ENCODE measurements at places on chromosomes 16 and 17.

DNA sequence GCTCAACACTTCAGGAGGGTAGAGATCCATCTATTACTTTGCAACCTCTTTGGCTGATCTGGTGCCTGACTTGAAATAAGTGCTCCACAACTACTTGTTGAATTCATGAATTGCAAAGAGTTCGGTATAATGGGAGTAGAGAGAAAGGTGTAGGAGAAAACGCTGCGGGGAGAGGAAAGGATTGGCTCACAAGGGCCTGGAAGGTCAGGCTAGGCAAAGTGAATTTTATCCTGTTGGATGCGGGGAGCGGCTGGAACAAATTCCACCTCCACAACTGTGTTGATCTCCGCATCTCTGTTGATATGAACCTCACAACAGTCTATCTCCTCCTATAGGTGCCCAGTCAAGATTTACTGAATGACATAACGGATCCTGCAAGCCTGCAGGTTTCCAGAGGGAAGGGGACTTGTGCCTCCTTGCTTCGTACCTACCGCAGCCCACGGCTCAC, 684 bp downstream of the SLX4 start:
- no peak for DNase-seq

DNA sequence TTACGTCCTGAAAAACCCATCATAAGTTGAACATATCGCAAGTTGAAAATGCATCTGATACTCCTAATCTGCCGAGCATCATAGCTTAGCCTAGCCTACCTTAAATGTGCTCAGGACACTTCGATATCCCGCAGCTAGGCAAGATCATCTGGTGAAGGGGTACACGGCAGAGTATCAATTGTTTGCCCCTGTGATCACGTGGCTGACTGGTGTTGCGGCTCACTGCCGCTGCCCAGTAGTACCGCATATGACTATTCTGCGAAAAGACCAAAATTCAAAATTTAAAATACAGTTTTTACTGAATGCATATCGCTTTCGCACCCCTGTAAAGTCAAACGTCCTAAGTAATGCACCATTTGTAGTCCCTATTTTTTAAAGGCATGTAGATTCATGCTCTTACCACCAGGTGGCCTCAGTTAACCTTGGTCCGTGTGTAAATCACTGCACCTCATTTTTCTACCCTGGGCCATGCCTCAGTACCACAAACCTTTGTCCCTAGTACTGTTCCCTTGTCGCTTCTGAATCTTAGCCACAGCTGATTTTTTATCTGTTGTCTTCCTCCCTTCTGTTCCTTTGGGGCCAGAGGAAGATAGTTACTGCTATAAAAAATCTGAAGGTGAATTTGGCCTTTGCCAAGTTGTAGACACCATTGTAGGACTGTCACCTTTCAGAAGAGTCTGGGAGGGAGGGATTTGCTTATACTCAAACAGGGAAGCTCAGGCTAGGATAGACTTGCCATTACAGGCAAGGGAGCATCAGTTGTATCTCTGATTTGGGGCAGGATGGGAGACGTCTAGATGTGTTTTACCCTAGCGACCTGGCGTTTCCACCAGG, 34.4 kb downstream of the WWP2 start:
- no peak for DNase-seq

DNA sequence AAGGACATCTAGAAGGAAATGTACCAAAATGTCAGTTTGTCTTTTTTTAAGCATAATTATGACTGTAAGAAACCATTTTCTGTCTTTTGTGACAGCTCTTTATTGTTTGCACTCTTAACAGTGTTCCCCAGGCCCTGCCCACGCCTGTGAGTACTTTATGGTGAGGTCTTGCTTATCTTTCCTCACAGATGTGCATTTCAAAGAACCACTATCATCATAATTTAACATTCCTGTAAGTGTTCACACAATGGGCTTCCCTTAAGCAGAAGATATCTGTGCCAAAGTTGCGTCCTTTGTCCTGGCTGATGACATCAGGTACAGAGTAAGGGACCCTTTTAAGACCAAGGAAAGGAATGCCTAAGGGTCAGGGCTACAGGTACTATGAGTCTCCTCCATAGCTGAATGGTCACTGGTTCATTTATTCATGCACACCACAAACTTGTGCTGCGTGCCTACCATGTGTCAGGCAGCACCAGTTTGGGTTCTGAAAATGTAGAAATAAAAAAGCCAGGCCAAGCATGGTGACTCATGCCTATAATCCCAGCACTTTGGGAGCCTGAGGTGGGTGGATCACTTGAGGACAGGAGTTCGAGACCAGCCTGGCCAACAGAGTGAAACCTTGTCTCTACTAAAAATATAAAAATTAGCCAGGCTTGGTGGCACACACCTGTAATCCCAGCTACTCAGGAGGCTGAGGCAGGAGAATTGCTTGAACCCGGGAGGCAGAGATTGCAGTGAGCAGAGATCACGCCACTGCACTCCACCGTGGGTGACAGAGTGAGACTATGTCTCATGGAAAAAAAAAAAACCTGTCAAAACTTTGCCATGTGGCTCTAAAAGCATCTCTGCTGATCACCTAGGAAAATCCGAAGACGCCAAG, 55.4 kb upstream of the NLK start:
- no peak for DNase-seq

- no peak for DNase-seq
These were observed 3.7 kb downstream of the LDHD start for GRCh38 chr16:75112734-75113491.

DNA sequence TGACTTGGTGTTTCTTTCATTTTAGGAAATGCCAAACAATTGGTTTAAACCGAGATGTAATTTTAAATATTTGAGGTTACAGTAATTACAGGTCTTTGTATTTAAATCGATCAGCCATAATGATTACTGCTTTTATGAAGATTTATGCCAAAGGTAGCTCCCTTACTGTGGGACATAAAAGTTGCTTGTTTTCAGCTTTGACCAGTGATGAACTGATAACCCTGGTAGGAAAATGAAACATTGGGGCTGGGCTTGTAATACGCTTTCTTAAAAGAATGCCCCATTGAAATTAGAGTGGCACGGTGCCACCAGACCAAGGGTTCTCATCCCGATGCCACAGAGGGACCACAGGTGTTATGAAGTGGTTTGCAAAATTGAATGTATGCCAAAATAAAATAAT, 7.3 kb downstream of the TNRC6A start:
- no peak for DNase-seq

DNA sequence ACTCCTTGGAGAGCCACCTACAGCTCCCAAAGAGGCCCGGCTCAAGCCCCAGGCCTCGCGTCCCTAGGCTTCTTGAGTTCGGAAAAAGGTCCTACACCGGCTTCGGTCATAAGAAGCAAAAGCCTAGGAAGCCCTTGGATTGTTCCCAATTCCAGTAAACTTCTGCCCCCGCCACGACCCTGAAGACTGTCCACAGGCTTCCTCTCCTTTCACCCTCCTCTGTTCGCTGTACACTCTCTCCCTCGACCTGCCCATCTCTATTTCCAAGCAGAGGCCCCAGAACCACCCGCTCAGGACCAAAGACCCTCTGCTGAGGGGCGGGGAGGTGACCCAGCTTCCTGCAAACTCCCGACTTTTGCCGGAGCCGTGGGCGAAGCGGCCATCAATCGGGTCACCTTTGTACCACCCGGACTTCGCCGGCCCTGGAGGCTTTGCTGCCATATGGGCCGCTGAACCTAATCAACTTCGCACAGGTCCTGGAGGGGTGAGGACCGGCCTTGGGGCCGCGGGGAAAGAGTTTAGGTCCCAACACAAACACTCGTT, 2.7 kb downstream of the HOXB2 start:
- DNase-seq = no peak

DNA sequence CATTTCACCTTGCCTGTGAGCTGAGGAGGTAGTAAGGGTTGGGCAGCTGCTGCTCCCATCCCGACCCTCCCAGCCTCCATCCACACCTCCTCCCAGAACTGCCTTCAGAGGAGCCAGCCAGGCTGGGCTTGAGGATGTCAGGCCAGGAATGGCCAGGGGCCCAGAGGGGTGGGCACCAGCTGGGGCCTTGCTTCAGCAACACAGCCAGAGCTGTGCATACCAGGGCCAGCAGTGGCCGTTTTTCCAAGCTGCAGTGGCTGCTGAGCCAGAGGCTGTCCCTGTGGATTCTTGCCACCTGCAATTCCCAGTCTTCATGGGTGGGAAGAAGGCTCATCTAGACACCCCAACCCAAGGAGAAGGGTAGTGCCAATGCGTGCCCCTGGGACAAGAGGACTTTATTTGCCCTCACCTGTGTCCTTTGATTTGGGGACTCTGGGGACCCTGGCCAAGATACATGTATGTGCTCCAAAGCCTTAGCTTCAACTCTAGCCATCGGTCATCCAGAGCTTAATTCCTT, 153.4 kb upstream of the SDK2 start:
- DNase-seq = no peak

DNA sequence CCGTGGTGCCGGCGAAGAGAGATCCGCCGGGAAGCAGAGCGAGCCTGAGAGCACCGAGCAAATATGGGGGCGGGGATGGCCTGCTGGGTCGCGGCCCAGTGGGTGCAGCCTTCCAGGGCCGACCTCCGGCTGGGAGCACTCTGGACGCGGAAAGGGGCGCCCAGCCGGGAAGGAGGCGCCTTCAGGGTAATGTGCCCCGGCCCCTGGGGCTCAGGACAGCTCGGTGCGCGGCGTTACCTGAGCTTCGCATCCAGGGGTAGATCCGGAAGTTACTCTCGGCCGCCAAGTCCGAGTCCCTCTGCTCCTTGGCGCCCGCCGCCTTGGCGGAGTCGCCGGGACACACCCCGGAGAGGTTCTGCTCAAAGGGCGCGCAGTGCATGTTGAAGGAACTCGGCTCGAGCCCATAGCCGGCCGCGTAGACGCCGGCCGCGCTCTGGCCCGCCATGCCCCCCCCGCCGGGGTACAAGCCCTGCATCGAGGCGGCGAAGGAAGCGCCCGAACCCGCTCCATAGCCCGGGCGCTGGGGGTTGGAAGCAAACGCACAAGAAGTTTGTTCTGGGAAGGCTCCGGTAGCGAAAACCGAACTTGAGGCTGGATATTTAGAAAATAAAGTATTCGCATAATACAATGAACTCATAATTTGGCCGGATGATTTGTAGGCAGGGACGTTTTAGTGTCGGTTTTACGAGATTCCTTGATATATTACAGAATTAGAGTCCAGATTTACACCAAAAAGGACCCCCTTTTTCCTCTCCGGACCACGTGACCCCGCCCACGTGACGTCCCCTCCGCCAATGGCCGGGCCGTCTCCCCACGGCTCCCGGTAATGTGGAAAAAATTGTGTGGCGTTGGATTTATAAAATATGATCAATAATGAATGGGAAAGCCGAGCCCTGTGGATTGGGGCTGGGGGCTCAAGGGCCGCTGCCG, at the start of gene HOXB7:
Gene HOXB7, minus strand, starts transcription at position 736 of the 930 bp plus-strand sequence. Its CDS starts 99 bp downstream, at position 637.
- no peak for DNase-seq

- no peak for DNase-seq
These were observed 28.5 kb downstream of the TMEM132E start for GRCh38 chr17:34607917-34608316.

GRCh38 chr16:85611194-85611443, 2.0 kb upstream of the GSE1 start:
- no peak for DNase-seq

DNA sequence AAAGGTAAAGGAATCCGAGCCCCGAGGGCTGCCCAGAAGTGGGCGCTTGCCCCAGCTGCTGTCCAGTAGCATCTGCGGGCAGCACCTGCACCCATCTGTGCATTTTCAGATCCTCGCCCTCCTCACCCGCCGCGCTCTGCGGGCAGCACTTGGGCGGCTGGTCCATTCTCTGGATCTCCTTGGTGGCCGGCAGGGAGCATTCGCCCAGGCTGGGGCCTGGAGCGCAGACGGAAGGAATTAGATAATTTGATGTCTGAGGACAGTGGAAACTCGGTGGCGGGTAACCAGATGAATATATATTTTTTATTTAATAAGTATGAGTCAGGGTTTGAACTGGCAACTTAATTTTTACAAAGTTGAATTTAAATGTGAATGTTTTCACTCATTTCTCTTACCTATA, 88.5 kb downstream of the NPIPB11 start:
- no peak for DNase-seq

- no peak for DNase-seq
These were observed 963.6 kb upstream of the GOT2 start for GRCh38 chr16:59697761-59698160.

GRCh38 chr16:65148804-65149203, 26.9 kb upstream of the CDH11 start:
- no peak for DNase-seq

GRCh38 chr16:85872734-85873133, 26.2 kb upstream of the IRF8 start:
- no peak for DNase-seq

- no peak for DNase-seq
These were observed 4.0 kb upstream of the ABCA10 start for GRCh38 chr17:69232650-69233049.

- DNase-seq = no peak
These were observed 22.5 kb upstream of the MED9 start for GRCh38 chr17:17454276-17454675.

- DNase-seq = no peak
These were observed 62.5 kb downstream of the N4BP1 start for GRCh38 chr16:48547530-48547929.

DNA sequence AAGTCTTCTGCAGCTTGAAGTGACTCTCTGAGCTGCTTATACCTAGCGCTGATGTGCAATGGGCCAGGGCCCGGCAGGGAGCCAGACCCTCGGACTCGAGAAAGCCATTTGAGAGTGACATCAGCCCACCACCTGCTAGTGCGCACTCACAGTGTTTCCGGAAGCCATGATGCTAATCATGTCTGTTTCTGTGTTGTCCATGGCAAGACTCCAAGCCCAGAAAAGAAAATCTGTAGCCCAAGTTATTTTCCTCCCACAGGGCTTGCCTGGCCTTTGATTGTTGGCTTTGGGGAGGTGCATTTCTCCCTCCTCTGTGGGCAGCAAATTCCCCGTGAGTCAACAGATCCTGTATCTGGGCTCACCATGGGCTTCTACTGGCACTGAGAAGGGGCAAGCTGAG, 1.8 kb upstream of the CDRT4 start:
- no peak for DNase-seq

- no peak for DNase-seq
These were observed 13.6 kb upstream of the TVP23A start for GRCh38 chr16:10831894-10832886.

- DNase-seq = no peak
These were observed 148.4 kb downstream of the RPTOR start for GRCh38 chr17:80692931-80693467.

DNA sequence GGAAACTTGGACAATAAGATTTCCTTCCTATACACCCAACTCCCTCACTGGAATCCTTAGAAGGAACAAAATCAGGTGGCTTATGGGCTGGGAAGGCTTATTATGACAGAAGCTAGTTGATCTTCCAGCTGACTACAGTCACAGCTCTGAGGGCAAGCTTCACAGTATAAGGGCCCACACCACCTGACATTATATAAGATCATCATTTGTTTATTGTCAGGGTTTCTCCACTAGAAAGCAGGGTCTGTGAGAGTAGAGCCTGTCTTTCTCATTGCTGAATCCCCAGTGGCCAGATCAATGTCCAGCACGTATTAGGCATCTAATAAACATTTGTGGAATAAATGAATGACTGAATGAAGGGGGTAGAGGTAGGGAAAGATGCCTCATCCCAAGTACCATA, 57.8 kb upstream of the PHOSPHO1 start:
- no peak for DNase-seq

DNA sequence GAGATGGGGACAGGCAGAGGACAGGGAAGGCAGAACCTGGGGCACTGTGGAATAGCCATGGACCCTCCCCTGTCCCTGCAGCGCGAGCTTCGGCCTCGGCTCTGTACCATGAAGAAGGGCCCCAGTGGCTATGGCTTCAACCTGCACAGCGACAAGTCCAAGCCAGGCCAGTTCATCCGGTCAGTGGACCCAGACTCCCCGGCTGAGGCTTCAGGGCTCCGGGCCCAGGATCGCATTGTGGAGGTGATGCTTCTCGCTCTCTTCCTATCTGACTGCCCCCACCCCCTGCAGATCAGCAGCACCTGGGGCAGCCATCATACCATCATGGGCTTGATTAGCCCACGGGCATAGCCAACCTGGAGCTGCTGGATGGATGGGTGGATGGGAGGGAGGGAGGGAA, 13.5 kb downstream of the NHERF1 start:
- DNase-seq = no peak

All from NCI-H187 treated with DMSO at 0.1 percent for 48 hours (cell line).